ENCODE measurements at places on chromosomes 7 and 10.
A peak's percentile ranks its signal among the peaks of the same experiment; 100 is the strongest.

GRCh38 chr7:33669251-33669670, 236.1 kb upstream of the BMPER start:
- DNase-seq: no peak

GRCh38 chr10:68135362-68135761, 26.1 kb downstream of the MYPN start:
- peak; percentile 44 for DNase-seq

DNA sequence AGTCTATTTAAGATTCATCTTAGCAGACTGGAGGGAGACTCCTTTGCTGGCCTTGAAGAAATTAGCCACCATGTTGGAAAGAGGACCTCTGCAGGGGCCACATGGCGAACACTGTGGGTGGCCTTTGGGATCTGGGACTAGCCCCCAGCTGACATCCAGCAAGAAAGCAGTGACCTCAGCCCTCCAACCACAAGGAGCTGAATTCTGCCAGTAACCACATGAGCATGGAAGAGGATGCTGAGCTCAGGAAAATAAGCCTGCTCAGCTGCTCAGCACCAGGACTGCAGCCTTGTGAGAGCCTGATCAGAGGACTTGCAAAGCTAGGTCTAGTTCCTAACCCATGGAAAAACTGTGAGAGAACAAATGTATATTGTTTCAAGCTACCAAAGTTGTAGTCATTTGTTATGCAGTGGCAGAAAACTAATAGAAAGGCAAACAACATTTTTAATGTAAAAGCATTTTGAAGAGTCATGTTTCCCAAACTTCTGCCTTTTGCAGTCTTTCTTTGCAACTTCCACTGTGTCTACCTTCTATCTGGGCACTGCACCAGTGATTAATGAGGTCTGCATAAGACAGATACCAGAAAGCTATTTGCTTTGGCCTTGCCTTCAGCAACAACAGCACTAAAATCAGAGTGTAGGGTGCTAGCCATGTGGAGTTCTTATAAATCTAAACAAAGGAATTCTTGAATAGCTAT, 183.7 kb downstream of the FGFR2 start:
- DNase-seq: no peak

GRCh38 chr10:104557966-104558365, 83.1 kb upstream of the SORCS3 start:
- no peak for DNase-seq

- DNase-seq: peak; percentile 58
Observed at GRCh38 chr10:99926925-99927720, 82.6 kb downstream of the DNMBP start.

DNA sequence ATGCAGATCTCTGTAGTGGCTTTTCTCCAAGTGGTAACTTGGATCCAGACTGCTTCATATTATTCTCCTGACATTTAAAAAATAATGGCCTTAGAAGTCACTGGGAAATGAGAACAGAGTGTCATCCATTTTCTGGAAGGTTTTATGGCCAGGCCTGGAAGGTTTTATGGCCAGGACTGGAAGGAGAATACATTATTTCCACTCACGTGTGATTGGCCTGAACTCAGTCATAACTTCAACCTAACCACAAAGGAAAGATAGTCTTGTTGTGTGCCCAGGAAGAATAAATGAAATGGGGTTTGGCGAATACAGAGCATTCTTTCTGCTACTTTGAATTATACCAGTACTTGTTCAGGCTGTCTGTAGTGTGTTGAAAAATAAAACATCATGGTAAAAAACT, 360.9 kb downstream of the GPAM start:
- DNase-seq: no peak

DNA sequence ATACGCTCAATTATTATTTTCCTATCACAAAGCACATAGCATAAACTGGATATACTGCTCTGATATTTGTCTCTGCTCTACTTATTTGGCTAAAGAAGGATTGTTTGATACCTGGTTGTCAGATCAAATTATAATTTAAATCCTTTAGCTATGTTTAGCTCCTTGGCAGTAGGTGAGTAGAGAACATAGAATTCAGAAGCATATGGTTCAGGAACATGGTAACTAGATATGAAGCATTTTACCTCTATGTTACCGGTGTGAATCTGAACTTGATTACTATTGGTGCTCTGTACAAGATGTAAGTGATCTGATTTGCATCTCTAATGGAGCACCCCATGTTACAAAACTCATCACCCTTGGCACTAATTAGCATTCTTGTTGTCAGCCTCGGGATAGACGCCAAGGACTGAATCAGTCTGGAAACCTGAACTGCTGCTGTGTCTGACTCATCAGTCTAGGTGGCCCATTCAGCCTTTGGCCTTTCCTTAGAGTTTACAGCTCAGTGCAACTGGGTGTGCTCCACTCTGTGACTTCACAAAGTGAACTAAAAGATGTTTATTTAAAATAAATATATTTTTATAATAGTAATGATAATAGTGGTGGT, 12.3 kb upstream of the MYPN start:
- DNase-seq: peak; percentile 77

GRCh38 chr7:91165846-91166230, 98.4 kb upstream of the FZD1 start:
- DNase-seq: no peak

DNA sequence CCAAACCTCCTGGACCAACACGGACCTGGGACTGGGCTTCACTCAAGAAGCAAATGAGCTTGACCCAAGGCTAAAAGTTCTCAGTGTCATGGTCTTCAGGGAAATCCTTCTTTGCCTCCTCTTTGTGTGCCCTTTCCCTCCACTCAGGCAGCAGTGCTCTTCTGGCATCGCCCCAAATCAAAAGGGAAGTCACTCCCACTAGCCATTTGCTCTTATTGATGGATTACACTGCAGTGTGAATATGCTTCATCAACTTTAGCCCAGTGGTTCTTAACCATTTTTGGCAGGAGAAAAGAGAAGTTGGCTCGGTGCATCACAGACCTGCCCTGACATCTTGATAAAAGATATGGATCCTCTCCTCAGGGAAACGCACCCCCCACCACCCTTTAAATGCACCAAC, 19.2 kb upstream of the IKZF1 start:
- no peak for DNase-seq

- no peak for DNase-seq
Observed at GRCh38 chr7:156478486-156478885, 162.1 kb upstream of the RNF32 start.

GRCh38 chr7:12017046-12017445, 185.0 kb upstream of the THSD7A start:
- DNase-seq: no peak

DNA sequence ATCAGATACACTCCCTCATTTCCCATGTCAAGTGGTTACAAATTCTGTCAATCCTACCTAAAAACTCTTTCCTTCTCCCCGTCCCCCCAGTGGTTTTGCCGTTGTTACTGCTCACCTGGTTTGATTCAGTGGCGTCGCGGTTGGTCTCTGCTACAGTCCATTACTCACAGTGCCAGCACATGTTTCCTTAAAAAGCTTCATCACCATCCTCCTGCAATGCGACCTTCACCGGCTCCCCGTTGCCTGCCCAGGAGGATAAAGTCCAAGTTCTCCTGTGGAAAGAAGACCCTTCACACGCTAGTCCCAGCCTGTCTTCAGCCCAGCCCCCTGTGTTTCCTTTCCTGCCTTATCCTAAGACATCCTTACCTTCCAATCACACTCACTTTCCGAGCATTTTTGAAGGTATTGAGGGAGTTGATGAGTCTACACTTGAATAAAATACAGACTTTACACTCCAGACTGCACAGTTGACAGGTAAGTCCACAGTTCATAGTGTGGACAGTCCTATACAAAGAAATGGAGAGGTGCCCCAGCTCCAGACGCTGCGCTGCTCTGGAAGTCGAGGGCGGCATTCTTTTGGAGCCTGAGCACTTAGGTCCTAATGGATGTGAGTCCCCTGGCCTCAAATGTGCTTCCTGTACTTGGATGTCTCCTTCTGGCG, 3.4 kb upstream of the LARP4B start:
- no peak for DNase-seq

GRCh38 chr7:25454020-25454419, 225.7 kb upstream of the NPVF start:
- DNase-seq: no peak

- no peak for DNase-seq
Observed at GRCh38 chr10:35216303-35216905, 89.8 kb downstream of the CREM start.

- DNase-seq: no peak
Observed at GRCh38 chr7:116570306-116570705, 45.5 kb downstream of the CAV1 start.

DNA sequence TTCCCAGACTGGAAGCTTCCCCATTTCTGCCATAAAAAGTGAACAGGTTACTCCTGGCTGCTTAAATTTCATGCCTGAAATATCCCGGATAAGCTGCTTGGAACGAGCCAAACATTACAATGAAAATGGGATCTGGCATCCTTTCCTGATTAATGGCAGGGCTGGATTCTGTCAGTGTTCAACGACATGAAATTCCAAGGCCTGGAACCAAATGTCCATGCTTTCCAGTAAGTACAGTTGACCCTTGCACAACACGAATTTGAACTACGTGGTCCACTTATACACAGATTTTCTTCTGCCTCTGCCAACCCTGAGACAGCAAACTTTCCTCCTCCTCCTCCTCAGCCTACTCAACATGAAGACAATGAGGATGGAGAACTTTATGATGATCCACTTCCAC, 65.4 kb downstream of the SGMS1 start:
- peak; percentile 18 for DNase-seq

- DNase-seq: no peak
Observed at GRCh38 chr10:21212348-21212747, 313.1 kb downstream of the SKIDA1 start.

DNA sequence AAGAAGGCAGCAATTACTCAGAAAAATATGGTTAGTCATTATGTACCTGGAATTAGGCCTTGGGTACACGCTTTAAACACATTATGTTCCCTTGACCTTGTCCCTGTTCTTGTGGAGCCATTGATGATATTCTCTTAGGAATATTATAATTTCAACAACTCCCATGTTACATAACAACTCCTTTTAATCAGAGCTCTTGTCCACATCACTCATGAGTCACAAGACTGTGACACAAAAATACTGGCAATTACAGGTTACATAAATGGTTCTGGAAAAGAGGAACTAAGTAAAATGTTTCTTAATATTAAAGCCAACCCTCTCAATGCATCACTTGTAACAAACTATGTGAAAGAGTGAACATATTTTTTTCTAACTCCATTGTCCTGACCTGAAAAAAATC, 143.8 kb upstream of the PCLO start:
- DNase-seq: no peak

- DNase-seq: no peak
Observed at GRCh38 chr7:57403601-57404342, 46.2 kb upstream of the ZNF716 start.

DNA sequence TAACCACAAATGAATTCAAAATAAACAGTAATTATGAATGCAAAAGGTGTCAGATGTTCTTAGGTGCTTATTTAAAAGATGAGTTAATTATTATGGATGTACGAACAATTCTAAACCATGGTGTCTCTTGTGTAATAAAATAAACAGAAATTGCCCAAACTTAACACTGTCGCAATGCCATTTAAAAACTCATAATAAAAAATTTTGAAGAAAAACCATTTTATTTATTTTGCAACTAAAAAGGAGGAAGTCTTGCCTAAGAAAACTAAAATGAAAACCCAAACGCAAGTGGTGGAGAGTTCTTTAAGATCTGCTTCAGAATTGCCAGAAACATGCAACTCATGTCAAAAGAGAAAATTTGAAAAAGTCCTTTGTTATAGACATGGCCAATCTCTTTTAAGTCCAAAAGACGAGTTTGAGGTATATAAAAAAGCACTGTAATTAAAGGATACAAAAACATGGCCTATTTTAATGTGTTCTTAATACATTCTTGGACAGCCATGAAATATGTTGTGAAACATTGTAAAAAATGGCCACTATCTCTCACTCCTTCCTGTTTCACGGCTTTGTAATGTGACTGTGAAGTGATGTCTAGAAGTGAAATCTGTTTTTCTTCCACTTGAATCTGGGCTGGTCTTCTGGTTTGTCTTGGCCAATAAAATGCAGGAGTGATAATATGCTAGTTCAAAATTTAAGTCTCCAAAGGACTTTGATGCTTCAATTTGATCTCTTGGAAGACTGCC, 322.9 kb downstream of the PRPF18 start:
- no peak for DNase-seq

- no peak for DNase-seq
Observed at GRCh38 chr10:49558190-49558589, 19.3 kb upstream of the ERCC6 start.

DNA sequence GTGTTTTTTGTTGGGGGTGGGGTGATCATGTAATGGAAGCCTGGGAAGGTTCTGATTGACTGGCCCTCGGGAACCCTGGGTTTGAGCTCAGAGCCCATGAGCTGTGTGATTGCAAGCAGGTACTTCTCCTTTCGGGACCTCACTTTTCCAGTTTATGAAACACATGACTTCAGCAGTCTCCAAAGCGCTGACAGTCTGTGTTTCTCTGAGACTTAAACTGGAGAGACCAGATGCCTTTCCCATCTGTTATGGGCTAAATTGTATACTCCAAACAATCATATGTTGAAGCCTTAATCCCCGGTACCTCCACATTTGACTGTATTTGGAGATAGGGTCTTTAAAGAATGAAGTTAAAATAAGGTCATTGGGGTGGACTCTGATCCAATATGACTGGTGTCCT, 493.6 kb downstream of the GALNT17 start:
- DNase-seq: no peak

DNA sequence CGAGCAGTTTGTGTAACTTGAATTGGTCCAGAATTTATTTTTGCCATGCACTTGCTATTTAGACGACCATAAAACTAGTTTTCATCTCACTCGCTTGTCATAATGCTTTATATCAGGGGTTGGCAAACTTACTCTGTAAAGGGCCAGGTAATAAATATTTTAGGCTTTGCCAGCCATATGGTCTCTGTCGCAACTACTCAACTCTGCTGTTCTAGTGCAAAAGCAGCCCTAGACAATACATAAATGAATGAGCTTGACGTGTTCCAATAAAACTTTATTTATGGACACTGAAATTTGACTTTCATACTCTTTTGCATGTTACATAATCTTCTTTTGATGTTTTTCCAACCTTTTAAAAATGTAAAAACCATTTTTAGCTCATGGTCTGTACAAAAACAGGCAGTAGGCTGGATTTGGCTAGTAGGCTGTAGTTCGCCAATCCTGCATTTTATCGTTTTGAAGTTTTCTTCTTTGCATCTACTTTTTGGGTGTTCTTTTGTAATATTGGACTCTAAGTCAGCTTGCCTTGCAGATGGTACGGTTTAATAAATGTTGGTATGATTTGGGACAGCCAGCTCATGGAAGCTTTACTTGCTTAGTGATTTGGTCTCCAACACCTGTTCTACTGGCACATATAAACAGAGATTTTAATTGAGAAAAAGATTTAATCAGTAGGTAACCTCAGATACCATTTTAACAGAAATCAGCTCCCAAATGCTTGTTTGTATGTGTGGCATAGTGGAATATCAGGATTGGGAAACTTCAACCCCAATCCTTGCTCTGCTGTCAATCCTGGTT, 25.6 kb downstream of the SND1 start:
- DNase-seq: no peak

GRCh38 chr7:1843271-1843861, 173.3 kb downstream of the ELFN1 start:
- DNase-seq: no peak

GRCh38 chr10:114550756-114551635, 107.1 kb downstream of the ABLIM1 start:
- peak; percentile 29 for DNase-seq

- no peak for DNase-seq
Observed at GRCh38 chr7:158120716-158121115, 466.9 kb downstream of the PTPRN2 start.
